Caki2 (cell line): ENCODE measurements at places on chromosomes 16 and 17.

DNA sequence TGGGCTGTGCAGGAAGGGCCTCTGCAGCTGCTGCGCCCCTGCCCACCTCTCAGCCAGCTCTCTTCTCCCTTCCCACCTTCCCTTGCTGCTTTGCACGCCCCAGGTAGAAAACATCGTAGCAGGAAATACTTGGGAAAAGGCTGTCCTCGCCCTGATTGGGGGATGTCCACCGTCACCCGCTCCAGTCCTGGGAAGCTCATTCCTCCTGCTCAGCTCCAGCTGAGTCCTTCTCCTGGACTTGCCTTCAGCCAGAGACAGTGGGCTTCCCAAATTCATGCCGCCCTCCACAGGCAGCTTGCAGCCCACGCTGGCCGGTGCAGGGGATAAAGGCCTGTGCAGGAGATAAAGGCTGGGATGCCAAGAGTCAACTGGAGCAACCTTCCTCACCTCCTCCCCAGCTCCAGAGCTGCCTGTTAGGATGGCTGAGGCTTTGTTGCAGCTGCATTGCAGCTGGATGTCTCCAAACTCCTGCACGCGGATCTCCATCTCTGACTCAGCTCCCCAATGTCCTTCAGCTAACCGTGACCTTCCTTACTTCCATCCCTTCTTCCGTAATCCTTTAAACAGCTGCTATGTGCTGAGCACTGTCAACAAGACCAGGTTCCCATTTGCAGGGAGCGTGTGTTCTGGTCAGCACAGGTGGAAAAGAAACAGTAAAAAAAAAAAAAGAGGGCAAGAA, 402.0 kb upstream of the TNRC6C start:
- no peak for DNase-seq

- DNase-seq = no peak
Observed at GRCh38 chr16:28264656-28265055, 27.7 kb upstream of the SBK1 start.

DNA sequence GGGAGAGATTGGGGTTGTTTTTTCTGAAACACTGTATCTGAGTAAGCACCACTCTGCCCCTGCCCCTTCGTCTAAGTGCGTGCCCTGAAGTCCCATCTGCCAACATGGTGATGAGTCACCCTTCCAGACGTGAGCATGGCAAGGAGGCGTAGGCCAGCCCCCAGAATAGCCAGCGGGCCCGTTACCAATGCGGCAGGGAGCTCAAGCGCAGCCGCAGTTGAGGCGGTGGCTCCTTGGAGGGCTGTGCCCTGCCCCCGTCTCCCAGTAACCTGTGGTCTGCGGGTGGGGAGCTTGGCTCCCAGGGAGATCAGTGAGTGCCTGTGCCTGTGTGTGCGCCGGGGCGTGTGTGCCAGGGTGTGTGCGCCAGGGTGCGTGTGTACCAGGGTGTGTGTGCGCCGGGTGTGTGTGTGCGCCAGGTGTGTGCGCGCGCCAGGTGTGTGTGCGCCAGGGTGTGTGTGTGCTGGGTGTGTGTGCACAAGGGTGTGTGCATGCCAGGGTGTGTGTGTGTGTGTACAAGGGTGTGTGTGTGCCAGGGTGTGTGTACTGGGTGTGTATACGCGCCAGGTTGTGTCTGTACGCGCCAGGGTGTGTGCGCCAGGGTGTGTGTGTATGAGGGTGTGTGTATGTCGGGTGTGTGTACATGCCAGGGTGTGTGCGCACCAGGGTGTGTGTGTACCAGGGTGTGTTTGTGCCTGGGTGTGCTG, 98.6 kb upstream of the CHMP6 start:
- DNase-seq = peak; percentile 91

DNA sequence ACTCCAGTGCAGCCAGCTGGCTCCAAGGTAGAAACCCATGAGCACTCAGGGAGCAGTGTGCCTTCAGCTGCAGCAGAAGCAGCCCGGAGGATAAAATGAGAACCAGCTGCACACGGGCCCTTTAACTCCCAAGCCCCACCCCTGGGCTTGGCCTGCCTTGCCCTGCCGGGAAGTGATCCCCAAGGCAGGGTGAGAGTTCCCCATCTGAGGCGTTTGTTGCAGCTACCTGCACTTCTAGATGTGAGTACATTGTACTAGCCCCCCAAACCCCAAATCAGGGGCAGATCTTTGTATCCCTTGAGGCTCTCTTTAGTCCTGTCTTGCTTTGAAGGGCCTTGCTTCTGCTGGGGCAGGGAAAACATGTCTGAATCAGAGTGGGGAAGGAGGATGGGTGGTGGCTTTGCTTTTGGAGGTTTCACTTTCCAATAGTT, at the start of gene MVP:
MVP (plus strand) TSS at position 192 of the 431 bp plus-strand sequence. CDS start 10,088 bp downstream, outside the sequence.
- peak; percentile 68 for DNase-seq

DNA sequence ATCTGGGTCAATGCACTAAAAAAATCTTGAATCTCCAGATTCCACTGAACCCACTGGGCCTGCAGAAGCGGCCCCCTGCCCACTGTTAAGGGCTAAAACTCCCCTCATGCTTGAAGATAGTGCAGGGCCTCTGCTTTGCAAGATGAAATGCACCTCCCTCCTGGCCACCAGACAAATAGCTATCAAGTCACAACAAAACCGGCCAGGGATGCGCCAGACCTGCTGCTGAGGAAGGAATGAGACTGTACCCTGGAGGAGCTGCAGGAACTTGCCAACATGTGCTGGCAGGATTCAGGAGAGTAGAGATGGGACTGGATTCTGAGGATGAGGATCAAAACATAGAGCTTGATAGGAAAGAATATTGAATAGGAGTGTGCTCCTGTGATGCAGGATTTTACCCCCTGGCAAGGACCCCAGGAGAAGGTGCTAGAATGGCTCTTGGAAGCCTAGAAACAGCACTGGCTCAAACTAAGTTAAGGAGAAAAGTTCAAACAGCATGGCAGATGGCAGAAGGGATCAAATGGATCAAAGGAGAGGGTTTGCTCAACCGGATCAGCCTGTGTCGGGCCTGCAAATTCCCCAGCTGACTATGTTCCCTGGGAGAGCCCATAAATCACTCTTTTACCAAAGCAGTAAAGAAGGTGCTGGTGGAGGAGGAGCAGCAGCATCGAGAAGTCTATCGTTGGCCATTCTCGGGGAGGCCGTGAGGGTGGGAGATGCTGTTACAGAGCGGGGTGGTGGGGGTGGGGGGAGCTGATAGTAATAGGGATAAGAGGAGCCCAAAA, 27.2 kb upstream of the XYLT2 start:
- DNase-seq = no peak

DNA sequence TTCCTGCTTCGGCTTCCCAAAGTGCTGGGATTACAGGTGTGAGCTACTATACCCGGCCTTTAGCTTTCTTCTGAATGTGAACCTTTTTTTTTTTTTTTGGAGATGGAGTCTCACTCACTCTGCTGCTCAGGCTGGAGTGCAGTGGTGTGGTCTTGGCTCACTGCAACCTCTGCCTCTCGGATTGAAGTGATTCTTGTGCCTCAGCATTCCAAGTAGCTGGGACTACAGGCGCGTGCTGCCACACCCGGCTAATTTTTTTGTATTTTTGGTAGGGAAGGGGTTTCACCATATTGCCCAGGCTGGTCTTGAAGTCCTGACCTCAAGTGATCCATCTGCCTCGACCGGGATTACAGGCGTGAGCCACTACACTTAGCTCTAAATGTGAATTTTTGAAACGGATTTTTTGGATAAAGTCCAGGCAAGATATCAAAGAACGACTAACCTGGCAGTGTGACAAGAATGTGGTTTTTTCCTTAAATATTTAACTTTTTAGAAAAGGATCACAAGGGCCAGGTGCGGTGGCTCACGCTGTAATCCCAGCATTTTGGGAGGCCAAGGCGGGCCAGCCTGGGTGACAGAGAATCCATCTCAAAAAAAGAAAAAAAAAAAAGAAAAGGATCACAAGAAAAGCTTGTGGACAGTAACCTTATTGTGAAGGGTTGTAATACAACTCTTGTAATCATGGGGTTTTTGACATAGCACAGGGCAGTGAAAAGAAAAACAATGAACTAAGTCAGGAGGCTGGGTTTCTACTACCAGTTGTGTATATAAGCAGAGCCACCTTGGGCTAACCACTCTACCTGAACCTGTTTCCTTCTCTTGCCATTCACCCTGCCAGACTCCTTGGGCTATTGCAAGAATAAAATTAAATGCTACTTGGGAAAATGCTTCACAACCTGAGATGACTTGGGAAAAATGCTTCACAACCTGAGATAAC, 6.2 kb downstream of the BRCA1 start:
- peak; percentile 83 for DNase-seq

GRCh38 chr16:50571786-50572185, 23.6 kb downstream of the NKD1 start:
- DNase-seq = no peak

DNA sequence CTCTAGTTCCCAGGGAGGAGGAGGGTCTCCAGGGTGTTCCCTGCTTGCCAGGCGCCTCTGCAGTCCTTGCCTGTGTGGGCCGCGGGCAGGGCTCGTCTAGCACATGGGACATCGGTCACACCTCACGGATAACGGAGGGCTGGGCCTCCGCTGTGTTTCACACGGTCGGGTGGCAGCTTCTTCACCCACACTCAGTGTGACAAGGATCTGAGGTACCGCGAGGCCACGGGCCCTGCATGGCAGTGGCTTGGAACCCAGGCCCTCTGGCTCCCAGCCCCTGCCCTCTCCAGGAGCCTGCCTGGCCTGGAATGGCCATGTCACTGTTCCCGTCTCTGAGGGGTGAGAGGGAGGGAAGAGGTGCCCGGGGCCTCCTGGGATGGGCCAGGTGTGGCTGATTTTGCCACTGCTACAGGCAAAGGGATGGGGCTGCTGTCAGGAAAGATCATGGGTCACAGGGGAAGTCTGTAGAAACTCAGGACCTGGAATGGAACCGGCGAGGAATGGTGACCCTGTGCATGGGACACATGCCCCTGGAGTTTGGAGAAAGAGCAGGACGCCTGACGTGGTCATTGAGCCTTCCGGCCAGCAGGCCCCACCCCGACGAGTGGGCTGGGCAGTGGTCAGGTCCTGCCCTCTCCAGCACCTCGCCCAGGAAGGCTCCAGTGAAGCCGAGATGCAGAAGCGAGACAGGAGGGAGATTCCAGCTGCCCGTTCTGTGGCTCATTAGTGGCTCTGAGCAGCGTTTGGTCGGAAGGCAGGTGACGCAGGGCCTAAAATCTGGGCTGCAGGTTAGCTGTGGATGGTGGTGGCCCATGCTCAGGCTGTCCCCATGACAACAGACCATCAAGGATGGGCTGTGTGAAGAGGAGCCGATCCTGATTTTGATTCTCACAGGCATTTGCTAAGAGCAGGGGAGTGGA, 76.5 kb upstream of the GSE1 start:
- no peak for DNase-seq

GRCh38 chr16:26601335-26601734, 465.4 kb upstream of the C16orf82 start:
- no peak for DNase-seq

DNA sequence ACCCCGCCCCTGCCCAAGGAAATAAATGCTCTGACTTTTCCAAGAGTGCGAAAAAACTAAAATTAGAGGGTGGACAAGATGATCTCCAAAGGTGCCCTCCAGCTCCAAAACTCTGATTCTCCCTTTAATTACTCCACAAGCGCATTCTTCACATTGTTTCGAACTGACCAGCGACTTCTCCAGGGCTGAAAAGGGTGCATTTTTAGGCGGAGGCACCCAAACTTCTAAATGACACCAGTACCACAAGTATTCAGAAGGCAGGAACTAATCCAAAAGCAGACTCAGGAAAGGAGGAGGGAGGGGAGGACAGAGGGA, 750 bp downstream of the ZFHX3 start:
- DNase-seq = no peak

DNA sequence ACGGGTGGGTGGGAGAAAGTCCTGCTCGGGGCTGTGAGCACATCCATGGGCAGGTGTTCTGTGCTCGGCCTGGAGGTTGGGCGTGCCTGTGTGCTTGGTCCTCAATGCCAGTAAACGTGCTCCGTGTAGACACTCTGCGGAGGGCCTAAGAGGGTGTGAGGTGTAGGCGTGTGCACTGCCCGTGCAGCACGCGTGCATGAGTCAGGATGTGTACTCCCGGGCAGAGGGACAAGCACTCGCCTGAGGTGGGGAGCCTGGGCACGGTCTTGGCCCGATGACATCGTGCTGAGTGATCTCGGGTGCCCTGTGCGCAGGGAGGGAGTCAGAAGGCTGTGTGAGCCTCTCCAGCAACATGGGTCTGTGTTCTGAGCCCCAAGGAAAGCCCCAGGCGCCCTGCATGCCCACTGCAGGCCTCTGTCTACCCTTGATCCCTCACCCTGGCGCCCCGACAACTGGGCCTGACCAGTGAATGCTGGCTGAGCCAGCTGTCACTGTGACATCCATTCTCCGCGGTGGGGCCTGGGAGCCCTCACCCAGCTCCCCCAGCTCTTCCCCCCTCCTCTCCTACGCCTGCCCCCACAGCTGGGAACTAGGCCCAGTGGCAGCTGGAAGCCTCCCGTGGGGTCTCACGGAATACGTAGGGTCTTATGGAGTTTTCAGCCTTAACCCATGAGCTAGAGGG, 23.5 kb upstream of the NXPH3 start:
- DNase-seq = no peak

DNA sequence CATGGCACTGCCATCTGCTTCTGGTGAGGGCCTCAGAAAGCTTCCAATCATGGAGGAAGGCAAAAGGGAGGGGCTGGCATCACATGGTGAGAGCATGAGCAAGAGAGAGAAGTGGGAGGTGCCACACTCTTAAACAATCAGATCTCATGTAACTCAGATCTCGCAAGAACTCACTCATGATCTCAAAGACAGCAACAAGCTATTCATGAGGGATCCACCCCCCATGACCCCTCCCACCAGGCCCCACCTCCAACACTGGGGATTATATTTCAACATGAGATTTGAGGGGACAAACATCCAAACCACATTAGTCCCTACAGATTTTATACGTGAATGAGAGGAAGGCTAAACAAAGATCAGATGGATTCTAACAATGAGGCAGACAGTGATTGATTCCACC, 8.9 kb upstream of the TMEM132E start:
- no peak for DNase-seq

DNA sequence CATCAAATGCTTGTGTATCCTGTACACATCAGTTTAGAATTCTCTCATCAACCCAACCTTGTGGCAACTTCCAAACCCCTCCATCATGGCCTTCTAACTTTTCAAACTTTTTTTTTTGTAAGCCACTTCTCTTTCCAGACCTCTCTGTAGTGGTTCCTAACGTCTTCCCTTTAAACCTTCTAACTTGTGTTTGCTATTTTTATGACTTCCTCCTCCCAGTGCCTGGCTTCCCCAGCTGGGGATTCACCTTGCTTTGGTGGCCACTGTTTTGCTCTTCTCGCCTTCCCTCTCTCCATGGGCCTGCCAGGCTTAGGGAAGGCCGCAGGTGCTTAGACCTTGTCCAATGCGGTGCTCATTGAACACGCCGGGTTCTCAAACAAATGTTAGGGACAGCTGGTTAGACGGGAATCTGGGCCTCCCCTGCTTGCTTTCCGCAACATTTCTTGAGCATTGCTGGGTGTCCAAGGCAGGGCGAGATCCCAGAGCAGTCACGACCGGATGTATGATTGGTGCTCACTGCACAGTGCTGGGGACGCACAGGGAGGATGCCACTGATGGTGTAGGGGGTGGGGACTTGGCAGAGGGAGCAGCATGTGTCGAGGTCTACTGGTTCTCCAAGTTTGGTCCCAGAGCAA, 1.1 kb upstream of the XYLT2 start:
- DNase-seq = no peak
